Stimulated activated CD4-positive, alpha-beta T cell treated with anti-CD3 and anti-CD28 coated beads, Interleukin-2, amount 100 ng/mL, for 48 hours (primary cell): ENCODE measurements at places on chromosomes 4 and X.

GRCh38 chrX:119375561-119375960, 23.6 kb upstream of the SLC25A43 start:
- no peak for DNase-seq

DNA sequence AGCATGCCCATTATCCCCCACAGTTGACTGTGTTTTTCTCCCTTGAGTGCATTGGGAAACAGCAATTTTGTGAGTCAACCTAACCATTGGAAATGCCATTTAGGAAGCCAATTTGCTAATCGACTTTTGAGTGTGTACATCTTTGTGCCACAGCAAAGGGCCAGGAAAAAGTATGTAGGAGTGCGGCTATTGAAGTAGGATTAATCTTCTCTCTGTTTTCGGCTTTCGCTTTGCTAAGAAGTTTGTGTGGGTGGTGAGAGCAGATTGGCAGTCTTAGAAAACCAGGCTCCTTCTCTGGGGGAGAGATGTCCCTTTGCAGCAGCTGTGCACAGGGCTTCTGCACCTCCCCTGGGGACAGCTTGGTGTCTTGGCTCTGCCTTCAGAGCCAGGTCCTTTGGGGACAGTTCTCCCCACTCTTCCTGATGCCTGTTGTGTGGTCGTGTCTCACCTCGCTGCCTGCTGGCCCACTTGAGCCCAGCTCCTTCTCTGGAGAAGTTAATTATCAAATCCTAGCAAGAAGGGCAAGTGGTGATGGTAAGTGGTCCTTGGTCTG, 74.5 kb downstream of the GEMIN8 start:
- no peak for DNase-seq

DNA sequence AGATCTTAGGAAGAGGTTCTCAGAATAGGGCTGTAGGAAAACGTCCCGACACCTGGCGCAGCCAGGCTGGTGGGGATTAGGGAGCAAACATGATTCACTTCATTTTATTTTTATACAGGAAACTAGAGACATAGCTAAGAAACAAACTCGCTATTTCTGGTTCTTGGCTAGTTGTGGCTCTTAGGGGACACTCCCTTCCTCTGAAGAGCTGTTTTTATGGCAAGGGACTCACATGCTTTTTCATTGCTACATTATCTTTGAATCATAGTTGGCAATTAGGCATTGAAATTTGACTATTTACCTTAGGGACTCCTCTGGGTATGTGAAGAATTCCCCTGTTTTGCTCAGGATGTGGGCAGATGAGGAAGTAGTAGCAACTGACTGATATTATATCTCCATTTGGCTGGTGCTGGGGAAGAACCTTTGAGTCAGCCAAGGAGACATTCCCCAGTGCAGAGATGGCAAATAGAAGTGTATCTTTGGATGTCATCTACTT, 174.5 kb downstream of the SMIM20 start:
- DNase-seq = no peak

DNA sequence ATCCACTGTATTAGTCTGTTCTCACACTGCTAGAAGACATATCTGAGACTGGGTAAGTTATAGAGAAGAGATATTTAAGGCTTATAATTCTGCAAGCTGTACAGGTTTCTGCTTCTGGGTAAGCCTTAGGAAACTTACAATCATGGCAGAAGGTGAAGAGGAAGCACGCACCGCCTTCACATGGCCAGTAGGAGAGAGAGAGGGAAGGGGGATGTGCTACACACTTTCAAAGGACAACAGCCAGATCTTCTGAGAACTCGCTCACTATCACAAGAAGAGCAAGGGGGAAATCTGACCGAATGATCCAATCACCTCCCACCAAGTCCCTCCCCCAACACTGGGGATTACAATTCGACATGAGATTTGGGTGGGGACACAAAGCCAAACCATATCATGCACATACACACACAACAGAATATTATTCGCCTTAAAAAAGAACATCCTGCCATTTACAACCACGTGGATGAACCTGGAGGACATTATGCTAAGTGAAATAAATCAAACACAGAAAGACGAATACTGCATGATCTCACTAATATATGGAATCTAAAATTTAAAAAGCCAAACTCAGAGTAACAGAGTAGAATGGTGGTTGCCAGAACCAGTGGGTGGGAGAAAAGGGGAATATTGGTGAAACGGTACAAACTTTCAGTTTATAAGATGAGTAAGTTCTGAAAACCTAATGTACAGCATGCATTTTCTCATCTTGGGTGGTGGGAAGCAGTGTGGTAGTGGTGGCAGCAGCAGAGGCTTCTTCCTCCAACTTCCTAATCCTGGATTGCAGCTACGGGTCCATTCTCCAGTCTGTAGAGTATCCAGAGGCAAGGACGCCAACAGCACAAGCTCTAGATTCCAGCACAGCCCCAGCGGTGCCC, 12.8 kb downstream of the FRYL start:
- DNase-seq = no peak

DNA sequence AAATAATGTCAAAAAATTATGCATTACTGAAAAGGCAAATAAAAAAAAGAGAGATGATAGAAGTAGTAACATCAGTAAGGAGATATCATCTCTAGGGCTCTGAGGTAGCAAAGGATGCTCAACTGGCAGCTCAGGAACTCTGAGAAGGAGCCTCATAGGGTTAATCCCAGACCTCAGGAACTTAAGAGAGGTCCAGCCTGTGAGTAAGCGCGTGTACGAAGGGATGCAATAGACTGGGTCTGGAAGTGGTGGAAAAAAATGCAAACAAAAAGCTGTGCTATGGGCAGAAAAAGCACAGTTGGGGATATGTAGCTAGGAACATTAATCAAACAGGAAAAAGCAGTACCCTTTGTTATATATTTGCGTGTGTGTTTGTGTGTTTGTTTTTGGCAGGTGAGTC, 282.0 kb downstream of the GALNTL6 start:
- no peak for DNase-seq
